Suppressor macrophage treated with lipopolysaccharide for 1 hour (primary cell): ENCODE measurements at places on chromosomes 2 and 18.

GRCh38 chr2:178473931-178474330, 4.5 kb downstream of the FKBP7 start:
- no peak for DNase-seq

- DNase-seq: no peak
Measured at GRCh38 chr18:6396276-6396675, 18.4 kb downstream of the L3MBTL4 start.

- DNase-seq: no peak
Measured at GRCh38 chr2:109409321-109410038, 204.3 kb downstream of the SEPTIN10 start.

- no peak for DNase-seq
Measured at GRCh38 chr2:216373896-216374295, 1.6 kb upstream of the MARCHF4 start.

DNA sequence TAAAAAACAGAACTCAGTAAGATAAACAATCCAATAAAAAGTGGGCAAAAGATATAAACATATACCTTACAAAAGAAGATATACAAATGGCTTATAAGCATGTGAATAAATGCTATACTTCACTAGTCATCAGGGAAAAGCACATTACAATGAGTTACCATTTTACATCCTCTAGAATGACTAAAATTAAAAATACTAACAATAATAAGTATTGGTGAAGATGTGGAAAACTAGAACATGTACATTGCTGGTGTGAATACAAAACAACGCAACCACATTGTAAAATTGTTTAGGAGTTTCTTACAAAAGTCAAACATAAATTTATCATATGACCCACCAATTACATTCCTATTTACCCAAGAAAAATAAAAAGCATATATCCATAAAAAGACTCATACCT, 80.1 kb downstream of the SPIRE1 start:
- DNase-seq: no peak

DNA sequence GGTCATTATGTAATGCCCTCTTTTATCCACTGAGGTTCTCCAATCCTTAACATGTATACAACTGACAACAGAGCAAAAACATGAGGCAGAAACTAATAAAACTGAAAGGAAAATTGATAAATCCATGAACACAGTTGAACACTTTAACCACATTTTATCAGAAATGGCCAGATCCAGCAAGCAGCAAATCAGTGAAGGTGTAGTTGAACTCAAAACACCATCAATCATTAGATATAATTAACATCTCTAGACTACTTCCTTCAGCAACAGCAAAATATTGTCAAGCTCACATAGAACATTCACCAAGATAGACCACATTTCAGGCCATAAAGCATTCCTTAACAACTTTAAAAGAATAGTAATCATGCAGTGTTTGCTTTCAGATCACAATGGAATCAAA, 72.9 kb downstream of the HS6ST1 start:
- DNase-seq: no peak

GRCh38 chr2:198700319-198700718, 757.4 kb downstream of the SATB2 start:
- DNase-seq: no peak

GRCh38 chr18:49967171-49967570, 153.8 kb upstream of the ACAA2 start:
- DNase-seq: no peak

- no peak for DNase-seq
Measured at GRCh38 chr2:64637000-64637635, 16.6 kb downstream of the SERTAD2 start.

- DNase-seq: no peak
Measured at GRCh38 chr2:198059800-198060199, 255.4 kb downstream of the PLCL1 start.

GRCh38 chr2:167825664-167826063, 421.7 kb downstream of the STK39 start:
- no peak for DNase-seq

GRCh38 chr2:85111819-85112281, 21.3 kb upstream of the TCF7L1 start:
- DNase-seq: no peak

DNA sequence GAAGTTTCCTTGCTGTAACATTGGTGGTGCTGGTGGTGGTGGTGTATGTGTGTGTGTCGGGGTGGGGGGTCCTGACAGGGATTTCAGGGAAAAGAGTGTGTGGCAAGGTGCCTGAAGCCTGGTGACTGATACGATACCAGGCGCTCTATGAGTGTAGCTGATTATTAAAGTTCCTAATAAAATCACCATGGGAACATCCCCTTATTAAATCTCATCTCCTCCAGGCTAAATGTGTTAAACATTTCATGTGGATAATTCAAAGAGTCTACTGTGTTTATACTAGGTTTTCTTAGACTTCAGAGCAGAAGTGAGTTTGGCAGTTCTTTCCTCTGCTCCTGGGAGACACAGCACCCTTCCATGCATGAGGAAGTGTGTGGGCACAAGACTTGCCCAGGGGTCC, 82.0 kb downstream of the THNSL2 start:
- no peak for DNase-seq

- DNase-seq: no peak
Measured at GRCh38 chr2:166360906-166361305, 14.8 kb downstream of the SCN9A start.

- no peak for DNase-seq
Measured at GRCh38 chr2:95539836-95540235, 52.0 kb upstream of the TRIM43 start.

DNA sequence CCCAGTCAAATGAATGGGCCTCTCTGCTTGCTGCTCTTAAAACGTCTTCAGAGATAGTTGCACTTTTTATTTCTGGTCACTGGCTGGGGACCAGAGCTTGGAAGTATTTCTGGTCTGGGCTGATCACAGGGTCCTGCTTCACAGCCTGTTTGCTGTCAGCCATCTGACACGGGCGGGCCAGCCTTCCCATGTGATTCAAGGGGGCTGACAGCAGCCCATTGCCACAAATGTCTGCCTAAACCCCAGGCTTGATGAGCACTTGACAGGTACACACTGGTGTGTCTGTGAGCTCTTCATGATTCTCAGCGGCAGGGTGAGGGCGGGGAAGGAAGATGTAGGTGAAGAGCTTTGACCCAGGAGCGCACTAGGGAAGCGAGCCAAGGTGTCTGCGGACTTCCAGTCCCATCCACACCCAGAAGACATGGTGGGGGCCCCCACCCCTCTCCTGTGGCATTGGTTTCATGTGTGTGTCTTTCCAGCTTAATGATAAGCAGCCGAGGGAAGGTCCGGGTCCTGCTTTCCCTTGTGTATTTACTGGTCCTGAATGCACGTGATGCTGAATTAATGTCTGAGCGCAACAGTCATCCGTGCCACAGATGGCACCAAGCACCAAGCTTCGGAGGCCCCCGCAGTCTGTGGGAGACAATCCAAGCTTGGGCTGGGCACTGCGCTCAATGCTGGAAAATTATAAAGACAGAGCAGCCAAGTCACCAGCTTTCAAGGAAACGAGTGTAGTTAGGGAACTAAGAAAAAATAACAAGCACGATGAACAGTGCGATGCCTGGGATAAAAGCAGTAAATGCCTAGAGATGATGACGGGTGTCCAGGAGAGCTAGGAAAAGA, 73.3 kb downstream of the SH3BP4 start:
- DNase-seq: no peak

GRCh38 chr2:7752291-7752690, 835.1 kb downstream of the RNF144A start:
- DNase-seq: no peak

DNA sequence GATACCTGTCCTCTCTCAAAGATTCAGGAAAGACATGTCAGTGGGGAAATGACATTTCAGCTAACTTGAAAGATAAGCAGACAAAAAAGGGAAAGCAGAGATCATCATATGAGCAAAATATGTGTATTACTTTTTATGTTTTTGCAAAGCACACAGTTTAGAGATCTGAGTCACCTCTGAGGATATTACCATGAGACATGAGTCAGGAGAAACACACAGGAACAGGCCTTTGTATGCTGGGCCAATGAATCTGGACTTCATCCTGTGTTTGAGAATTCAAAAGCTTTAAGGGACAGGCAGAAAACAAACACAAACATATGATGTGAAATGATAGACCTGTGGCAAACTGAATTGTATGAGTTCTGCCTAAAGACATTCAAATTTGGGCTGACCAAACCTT, 306.0 kb upstream of the EPC2 start:
- peak; percentile 22 for DNase-seq

DNA sequence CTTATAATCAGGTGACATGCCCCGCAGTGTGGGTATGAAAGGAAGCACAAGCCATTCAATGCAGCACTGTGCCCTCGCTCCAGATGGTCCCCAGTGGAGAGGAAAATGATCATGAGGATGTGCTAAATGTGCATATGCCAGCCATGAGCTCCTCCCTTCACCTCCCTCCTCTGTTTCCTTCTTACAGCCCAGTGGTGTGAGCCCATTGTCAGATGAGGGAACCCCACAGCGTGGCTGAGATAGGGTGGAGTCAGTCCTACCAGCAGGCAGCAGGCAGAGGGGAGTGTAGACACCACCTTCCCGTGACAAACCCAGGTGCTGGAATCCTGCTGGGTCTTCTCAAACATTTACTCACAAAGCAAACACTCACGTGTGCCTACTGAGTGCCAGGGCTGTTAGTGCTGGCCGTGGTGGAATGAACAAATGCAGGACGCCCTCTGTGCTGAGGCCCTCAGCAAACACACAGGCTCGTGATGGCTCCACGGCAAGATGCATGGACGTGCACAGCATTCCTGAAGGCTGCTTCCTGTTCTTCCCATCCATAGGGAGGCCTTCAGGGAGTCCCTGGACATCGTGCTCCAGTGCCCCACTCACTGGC, 181.7 kb upstream of the TPO start:
- no peak for DNase-seq

GRCh38 chr2:6999211-6999877, 82.1 kb downstream of the RNF144A start:
- DNase-seq: no peak

DNA sequence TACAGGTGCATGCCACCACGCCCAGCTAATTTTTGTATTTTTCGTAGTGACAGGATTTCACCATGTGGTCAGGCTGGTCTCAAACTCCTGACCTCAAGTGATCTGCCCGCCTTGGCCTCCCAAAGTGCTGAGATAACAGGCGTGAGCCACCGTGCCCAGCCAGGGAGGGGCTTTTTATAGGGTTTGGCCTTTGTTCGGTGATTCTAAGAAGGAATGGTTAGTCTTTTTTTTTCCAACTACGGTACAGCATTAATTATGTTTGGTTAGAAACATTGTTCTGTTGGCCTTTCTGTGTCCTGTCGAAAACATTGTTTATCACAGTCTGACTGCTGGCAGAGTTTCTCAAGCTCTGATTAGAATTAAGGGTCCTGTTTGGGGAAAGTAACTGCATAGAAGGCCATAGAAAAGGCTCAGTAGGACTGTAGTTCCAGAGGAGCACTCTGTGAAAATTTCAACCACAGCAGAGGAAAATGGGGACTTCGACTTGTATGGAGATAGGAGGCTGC, 19.3 kb upstream of the SMCHD1 start:
- no peak for DNase-seq

DNA sequence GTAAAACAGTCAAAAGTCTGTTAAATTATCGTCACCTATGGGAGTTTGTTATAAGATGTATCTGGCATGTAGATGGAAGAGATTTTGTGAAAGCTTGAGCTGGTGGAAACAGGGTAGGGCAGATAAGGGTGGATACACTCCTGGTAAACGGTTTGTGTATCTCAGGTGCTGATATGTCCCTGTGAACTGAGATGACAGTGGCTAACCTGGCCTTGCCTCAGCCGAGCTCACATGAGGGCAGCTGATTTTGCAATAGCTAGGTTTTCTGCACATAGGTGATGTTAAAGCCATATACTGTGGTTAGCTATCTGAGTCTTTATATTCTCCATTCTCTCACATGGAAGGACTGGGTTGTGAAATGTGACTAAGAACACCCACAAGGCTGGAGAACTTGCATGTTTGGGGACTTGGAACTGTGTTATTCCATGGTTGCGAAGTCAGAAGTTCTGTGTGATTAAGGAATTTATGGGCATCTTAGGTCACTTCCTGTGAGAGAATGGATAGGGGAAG, 205.1 kb downstream of the TPGS2 start:
- no peak for DNase-seq

DNA sequence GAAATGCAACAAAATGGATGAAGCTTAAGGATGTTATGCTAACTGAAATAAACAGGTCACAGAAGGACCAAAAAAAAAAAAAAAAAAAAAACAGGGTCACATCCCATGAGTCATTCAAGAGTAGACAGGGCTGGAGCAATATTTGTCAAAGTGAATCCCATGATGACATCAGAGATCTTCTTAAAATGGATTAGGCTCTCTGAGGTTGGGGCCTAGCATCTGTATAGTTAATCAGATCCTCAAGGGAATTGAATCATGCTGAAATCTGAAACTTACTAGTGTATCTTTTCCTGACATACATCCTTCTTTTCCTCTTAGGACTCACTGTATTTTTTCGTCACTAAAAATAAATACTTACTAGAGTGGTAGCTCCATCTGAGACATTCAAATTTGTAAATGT, 380.6 kb upstream of the NXPH2 start:
- no peak for DNase-seq

DNA sequence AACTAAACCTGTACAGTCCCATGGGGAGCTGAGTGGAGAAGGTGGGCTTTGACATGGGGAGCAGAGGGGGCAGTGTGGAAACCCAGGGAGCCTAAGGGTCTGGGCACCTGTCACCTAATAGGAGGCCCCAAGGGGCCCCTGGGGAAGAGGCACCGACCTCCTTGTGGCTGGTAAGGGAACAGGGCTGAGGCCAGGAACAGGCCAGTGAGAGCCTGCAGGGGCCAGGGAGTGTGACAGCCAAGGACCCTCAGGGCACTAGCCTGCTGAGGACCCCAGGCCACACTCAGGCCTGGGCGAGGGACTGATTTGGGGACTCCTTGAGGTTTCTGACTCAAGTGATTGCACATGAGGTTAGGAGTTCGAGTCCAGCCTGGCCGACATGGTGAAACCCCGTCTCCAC, 24.5 kb upstream of the ALPP start:
- DNase-seq: no peak

GRCh38 chr18:72329533-72329932, 214.6 kb downstream of the CBLN2 start:
- no peak for DNase-seq

- no peak for DNase-seq
Measured at GRCh38 chr2:9560628-9561027, 5.0 kb upstream of the ADAM17 start.

GRCh38 chr2:141791521-141791920, 339.3 kb downstream of the LRP1B start:
- DNase-seq: no peak
